ENCODE measurements at places on chromosomes 1 and 21.

DNA sequence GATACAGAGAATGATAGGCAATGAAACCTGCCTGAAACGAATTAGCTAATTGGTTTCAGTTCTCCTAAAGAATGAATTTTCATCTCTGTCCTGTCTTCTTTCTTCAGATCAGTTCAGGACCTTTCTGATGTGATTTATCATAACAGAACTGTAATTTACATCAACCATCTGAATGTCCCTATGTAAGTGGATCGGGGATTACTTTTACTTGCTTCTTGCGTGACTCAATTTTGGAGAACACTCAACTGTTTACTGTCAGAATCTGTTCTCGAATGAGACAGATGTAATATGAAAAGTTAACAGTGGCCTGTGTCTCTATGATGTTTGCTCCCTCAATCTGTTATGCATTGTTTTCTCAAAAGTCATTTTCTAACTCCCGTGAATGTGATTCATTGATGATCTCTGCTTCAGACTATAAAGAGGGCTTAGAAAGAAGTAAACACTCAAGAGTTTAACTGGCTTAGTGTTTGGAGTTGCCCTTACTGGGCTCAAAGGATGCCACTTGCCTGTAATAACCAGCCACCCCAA lies 111.0 kb downstream of the GABPA start:
- DNase-seq = no peak

- DNase-seq = no peak
Observed at GRCh38 chr1:1128454-1129139, 12.7 kb upstream of the C1orf159 start.

DNA sequence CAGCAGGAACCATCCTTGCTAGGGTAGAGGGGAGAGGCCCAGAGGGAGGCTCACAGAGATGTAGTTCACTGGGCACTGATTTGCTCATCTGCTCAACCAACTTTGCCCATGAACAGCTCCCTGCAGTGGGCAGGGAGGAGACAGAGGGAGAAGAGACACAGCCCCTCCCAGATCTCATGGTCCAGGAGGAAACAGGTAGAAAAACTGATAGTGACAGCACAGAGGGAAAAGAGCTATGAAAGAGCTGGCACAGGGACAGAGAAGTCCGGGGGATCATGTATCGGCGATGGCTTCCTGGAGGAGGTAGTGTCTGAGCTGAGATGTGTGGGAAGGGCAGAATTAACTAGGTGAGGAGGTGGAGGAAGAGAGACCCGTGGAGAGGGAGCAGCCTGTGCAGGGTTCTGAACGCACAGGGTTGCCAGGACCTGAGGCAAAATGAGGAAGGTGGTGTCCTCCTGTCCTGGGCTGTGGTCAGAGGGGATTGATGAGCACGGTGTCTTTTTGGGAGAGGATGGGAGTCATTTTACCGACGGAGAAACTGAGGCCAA lies 85.9 kb downstream of the PTPRU start:
- DNase-seq = no peak

GRCh38 chr1:170397061-170397460 lies 134.9 kb upstream of the GORAB start:
- DNase-seq = no peak

GRCh38 chr1:8866173-8866791 lies 12.2 kb downstream of the ENO1 start:
- DNase-seq = no peak

DNA sequence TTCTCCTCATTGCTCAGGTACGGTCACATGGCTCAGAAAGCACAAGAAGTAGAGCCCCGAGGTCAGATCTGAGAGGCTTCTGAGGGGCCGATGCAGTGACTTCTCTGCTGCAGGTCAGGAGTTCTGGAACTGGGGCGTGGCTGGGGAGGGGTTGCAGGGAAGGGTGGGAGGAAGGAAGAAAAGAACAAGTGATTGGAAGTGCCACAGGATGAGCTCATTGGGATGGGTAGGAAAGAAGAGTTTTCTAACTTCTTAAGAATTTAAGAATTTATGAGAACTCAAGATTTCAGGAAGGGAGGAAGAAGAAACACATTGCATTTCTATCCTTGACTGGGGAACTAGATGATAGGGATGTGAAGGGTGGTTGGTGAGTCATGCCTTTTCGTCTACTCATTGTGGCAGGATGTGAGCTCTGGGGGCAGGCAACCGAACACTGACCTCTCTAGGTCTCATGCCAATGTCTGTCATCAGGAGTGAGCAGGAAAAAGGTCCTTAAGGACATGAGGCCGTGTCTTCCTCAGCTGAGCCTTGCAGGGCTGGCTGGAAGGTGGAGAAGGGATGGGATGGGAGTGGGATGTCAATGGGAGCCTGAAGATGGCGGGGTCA lies 497 bp downstream of the FCRLB start:
- no peak for DNase-seq

GRCh38 chr1:179047636-179047997 lies 21.9 kb downstream of the FAM20B start:
- no peak for DNase-seq

GRCh38 chr1:95118067-95118499 lies 928 bp downstream of the TLCD4 start:
- DNase-seq = no peak

DNA sequence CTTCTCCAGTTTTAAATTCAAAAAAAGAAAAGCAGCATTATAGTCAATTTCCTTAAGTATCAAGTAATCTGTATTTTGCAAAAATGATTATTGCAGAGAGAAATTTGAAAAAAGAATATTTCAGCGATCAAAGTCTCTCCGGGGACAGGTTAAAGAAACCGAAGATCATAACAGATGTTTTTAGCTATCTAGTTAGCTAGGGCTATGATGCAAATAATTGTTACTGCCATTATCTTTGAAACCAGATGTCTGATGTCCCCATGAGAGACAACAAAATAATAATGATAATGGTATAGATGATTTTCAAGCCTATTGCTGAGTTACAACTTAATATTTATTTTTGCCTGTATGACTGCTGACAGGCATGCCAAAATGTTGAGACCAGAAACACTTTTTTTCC lies 1326.0 kb downstream of the PLA2G4A start:
- DNase-seq = no peak

DNA sequence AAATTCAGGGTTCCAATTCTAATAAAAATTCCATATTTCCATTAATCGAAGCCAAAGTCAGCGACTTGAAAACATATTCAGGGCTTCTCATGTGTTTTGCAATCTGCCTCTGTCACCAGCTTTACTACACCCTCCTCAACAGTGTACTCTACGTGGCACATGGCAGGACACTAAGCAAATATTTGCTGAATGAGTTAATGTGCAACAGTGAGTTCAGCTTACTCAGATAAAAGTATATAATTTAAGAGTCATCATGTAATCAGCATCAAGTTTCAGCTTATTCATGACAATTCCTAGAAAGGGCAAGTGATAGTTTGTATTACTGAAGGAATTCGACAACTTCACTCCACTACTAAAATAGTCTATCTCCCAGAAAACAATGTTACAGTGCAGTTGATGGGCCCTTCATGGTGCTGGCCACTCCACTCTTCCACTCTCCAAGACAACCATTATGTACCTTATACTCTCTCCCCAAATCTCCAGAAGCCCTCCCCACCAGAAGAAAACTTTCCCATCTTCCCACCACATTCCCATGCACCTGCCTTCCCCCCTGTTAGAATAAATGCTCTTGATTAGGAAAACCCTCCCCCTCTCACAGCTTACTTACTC lies 97.3 kb downstream of the TTLL7 start:
- DNase-seq = no peak

DNA sequence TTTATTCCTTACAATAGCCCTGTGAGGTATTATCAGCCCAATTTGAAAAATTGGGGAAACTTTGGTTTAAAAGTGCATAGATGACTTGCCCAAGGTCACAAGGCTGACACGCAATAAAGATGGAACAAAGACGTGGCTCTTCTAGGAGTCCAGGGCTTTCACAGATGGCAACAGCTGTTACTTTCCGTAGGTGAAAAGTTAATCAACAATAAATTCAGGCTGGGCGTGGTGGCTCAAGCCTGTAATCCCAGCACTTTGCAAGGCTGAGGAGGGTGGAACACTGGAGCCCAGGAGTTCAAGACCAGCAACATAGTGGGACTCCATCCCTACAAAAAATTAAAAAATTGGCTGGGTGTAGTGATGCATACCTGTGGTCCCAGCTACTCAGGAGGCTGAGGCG lies 87.8 kb upstream of the ATF3 start:
- no peak for DNase-seq

DNA sequence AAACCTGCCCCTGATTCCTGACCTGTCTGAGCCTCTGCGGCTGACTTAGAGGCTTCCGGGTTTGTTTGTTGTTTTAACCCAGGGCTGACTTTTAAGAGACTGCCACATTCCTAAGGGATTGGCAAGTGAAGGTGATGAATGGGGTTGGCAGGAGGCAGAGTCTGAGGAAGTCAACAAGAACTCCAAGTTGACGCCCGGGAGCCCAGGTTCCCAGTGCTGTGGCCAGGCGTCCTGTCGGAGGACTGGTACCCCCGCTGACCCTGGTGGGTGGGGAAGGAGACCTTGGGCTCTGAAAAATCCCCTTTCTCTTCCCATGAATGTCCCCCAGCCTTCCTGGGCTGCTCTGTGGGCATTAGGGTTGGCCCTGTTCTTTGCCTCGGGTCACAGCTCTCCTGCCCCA lies 19.7 kb upstream of the EPS8L3 start:
- peak; percentile 59 for DNase-seq

GRCh38 chr1:37358992-37359391 lies 115.4 kb upstream of the ZC3H12A start:
- no peak for DNase-seq

DNA sequence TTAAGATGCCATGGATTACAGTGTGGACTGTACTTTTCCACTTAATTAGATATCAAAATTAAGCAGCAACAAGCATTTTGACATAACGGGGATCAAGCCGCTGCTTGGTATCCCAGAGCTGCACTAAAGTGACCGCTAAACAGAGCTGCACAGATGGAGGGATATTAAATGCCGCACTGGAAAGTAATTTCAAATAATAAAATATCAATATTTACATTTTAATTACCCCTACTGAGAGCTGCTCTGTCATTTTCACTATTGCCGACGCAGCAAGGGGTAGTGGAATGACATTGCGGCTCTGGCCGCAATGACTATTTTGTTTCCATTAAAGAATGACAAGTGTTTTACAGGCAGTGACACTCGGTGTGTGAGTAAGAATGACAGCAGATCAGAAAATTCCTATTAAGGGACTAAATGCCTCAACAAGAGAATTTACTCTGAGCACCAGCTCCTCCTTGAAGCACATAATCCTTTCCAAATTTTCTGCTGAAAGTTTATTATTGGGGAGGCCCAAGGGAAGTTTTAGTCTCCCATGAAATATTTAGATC lies 109.1 kb upstream of the USH2A start:
- no peak for DNase-seq

- no peak for DNase-seq
Observed at GRCh38 chr1:12438349-12438924, 179.6 kb downstream of the DHRS3 start.

- DNase-seq = no peak
Observed at GRCh38 chr1:191546803-191547202, 611.5 kb upstream of the RGS18 start.

- no peak for DNase-seq
Observed at GRCh38 chr1:114219172-114219868, 65.7 kb upstream of the SYT6 start.

- no peak for DNase-seq
Observed at GRCh38 chr21:39317134-39318090, 4.0 kb upstream of the BRWD1 start.

DNA sequence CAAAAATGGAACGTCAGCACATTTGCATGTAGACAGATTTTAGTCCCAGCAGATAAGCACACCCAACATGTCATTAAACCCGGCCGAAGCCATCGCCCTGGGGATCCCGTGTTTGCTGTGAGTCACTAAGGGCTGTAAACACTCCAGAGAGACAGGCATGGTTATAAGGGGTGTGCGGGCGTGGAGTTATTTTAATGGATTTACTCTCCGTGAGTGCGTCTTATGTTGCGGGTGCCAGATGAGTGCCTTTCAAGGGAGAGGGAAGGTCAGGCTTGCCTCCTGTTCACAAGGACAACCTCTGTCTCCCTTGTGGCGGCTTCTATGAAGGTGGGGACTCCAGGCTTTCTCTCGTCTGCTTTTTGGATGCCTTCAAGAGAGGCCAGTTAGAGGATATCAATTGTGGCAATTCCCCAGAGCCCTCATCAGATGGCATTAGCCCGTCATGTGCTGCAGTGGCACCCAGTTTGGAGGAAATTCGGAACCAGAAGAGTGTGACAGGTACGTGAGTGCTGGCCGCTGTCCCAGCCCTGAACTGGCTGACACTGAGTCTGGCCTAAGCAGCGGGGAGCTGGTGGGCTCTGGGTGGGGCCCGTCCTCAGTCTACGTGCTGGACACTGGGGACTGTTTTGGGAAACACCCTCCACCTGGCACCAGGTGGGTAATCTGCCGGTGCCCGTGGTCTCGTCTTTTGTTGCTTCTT lies 223.8 kb upstream of the TMEM51 start:
- no peak for DNase-seq

DNA sequence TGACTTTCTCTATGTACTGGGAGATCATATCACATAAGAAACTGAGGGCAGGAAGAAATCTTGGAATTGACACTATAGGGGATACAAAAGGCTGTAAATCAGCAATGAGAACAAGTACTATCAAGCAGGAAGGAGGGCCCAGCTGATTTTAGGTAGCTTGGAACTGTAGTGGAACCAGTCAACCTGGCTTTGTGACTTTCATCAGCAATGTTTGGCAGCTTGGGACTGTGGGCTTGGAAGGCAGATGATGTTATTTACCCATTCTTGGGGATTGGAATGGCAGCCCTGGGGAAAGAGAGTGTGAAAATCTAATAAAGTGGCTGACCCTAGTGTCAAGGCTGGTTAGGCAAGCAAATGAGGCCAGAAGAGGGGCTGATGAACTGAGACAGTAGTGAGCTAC lies 1073.3 kb downstream of the ADGRL2 start:
- DNase-seq = no peak

GRCh38 chr1:168243636-168244212 lies 17.9 kb downstream of the SFT2D2 start:
- DNase-seq = no peak

GRCh38 chr1:151680391-151680790 lies 36.2 kb downstream of the CELF3 start:
- DNase-seq = no peak

DNA sequence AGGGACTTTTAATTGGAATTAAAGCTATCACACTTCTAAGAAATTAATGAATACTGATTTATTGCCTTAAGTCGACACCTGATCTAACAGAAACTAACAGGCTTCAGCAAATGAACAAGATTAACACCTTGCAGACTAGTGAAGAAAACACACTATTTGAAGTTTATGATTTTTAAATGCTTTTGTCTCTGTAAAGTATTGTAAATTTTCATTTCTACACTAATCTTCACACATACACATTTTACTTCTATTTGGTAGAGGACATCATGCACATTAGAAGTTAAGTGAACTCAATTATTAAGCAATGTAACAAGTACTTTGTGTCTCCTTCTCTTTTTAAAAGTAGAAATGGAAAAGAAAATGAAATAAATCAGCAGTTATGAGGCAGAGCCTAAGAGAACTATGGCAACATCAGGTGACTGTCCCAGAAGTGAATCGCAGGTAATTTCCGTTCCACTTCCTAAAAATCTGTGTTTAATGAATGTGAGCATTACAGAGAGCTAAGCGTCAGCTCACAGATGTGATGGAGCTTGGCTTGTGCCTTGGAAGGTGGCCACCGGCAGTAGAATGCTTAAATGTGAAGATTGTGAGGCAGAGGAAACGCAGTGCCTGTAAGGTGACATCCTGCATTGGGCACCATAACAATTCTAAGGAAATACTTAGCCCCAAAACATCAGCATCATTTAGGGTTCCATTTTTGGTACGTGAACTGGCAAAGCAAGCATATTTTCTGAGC lies 1.2 kb downstream of the PRMT2 start:
- no peak for DNase-seq

GRCh38 chr1:30679976-30680305 lies 43.4 kb downstream of the MATN1 start:
- DNase-seq = no peak

Data from nephron progenitor cell (in vitro differentiated cells).